ENCODE measurements at places on chromosomes 3 and 15.

DNA sequence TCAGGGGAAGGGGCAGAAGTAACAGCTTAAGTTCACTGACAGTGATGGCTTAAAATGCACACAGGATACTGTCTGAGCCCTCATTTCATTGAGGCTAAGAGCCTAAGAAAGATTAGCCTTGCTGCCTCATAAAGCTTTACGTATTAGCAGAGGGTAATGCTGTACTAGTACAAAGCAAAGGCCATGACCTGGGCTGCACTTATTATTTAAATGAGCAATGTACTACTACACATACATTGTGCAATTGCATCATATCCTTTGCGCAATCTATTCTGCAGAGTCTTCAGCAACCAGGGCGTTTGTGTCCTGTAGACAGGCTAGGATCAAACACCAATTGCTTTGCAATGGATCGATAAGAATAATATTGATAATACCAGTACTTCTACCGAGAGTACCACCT lies 221.8 kb downstream of the TPRG1 start:
- DNase-seq, result no peak

- no peak for DNase-seq
Observed at GRCh38 chr3:62248734-62249483, 124.4 kb downstream of the FEZF2 start.

DNA sequence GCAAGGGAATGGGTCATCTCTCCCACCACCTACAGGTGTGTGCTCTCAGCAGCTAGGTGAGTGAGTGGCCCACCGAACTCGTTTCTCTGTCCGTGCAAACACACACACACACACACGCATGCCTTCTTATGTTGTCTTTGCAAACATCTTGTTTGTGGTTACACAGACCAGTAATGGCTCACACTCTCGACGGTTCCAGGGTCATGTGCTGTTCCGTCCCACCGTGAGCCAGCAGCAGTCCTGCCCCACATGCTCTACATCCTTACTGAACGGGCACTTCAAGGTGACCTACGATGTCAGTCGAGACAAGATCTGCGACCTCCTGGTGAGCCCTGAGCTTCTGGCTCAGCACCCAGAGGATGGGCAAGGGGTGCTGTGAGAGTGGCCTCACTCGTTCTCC lies 4.3 kb downstream of the ITIH1 start:
- no peak for DNase-seq

- DNase-seq, result no peak
Observed at GRCh38 chr15:62698646-62699045, 343.9 kb upstream of the TPM1 start.

GRCh38 chr15:25238716-25239470 lies 199.9 kb downstream of the UBE3A start:
- DNase-seq, result no peak

DNA sequence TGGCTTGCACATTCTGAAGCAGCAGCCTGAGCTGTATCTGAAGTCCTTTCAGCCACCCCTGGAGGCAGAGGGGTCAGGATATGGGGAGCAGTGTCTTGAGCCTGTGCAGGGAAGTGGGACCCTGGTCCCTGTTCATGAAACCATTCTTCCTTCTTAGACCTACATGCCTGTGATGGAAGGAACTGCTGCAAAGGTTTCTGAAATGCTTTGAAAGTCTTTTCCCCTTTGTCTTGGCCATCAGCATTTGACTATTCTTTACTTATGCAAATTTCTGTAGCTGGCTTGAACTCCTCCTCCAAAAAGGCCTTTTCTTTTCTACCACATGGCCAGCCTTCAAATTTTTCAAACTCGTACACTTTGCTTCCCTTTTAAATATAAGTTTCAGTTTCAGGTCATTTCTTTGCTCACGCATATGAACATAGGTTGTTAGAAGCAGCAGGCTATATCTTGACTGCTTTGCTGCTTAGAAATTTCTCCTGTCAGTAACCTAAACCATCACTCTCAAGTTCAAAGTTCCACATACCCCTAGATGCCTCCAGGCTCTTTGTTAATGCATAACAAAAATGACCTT lies 62.3 kb downstream of the GALK2 start:
- DNase-seq, result no peak

DNA sequence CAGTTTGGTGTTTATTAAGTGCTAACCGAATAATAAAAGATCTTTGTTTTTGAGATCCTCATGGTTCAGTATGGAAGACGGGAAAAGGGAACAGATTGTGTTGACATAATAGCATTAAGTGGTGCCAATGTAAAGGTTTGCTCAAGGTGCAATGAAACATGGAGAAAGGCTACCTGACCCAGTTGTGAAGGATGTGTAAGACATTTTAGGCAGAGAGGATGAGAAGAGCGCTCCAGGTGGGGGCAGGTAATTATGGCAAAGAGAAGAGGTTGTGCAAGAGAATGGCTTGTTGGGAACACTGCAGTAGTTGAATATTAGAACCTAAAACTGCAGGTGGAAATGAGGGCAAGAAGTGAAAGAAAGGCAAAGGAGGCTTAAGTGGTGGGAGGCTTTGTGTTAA lies 140.8 kb downstream of the DIPK2A start:
- no peak for DNase-seq

GRCh38 chr3:22935040-22935439 lies 268.1 kb upstream of the UBE2E2 start:
- DNase-seq, result no peak

- no peak for DNase-seq
Observed at GRCh38 chr15:46117071-46117470, 482.2 kb downstream of the SQOR start.

- DNase-seq, result no peak
Observed at GRCh38 chr3:4820296-4821121, 158.7 kb upstream of the BHLHE40 start.

DNA sequence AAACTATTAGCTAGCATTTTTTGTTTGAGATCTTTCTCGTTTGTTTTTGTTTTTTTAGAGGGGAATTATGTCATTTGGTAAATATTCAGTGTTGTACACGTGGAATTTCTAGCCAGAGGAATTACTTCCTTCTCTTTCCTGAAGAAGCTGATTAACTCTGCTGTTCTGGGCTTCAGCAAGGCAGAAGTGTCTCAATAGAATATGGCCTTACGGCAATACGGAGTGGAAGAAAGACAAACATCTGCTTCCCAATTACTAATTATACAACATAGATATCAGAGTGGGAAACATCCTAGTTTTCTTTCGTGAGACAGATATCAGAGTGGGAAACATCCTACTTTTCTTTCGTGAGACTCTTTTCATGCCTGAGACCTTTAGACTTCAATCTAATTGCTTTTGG lies 11.9 kb downstream of the P3H2 start:
- no peak for DNase-seq

DNA sequence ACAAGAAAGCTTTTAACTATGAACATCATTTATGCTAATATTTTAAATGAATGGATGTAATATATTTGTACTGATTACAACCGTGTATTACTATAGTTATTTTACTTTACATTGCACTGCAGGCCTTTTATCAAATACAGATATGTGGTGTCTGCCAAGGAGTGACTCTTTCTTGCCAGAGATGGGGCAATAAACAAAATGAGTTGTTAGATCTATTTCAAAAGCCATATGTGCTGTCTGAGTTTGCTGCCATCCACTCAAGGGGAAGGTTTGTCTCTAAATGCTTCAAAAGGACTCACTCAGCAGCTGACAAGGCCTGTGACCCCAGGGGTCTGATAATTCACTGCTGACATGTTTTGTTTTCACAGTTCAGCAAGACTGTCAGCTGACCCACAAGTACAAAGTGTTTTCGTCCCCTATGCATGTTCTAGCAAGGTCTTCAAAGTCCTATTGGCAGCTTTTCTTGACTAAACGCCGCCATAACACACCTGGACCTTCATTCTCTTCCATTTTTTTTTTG lies 41.3 kb upstream of the ZBED2 start:
- DNase-seq, result no peak

DNA sequence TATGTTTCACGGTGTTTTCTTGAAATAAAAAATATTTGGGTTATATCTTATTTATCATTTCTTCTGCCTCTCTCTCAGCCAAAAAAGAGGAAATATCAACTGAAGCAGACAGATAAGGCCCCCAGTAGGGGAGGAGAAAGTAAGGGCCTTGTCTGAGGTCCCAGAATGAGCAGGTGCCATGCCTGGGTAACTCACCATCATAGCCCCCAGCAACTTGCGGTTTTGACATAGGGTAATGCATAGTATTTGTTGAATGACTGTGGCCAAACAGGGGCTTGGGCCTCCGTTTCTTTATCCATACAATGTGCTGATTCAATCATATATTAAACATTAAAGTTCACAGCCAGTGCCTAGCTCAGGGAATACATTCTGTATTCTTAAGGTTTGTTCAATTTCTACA lies 119.6 kb downstream of the ABI3BP start:
- no peak for DNase-seq

DNA sequence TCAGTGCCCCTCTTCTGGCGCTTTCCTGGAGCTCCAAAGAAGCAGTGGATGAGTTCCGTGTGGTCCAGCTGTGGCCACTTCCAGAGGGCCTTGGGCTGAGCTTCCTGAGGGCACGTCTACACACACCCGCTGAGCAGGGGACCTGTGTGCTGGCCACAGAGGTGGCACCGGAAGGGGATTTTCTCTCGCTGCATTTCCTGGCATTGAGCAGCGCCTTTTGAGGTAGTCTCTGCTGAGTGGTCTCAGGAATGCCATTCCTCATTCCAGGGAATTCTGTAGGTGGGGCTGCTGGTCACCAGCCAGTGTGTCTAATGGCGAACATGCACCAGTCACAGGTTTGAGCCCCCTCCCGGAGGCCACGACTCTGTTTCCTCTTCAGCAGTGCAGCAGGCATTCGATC lies 48.1 kb downstream of the AMOTL2 start:
- no peak for DNase-seq

DNA sequence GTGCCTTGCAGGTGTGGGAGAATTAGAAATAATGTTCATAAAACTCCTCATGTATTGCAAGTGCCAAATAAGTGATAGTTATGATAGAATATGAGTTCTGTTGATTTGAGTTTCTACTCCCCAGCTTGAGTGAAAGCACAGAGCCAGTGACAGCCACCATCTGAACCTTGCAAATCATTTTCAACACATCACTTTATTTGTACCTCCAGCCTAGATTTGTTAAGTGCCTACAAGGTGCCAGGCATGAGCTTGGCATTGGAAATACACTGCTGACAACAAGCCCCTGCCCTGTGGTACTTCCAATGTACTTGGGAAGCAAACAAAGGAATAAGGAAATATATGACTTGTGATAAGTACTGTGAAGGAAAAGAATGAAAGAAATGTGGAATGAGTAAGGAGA lies 17.0 kb downstream of the FEZF2 start:
- no peak for DNase-seq

DNA sequence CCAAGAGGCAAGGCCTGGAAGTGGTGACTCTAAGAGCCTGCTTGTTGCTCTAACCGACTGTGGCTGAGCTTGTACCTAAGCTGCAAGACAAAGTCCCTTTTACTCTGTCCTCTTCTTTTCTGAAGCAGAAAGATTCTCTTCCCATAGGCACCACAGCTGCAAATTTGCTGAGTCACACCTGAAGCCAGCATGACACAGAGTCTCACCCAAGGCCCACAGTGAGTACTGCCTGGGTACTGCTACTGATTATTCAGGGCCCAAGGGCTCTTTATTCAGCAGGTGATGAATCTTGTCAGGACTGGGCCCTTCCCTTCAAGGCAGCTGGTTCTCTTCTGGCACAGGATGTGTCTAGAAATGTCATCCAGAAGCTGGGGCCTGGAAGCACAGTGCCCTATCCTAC lies 18.9 kb upstream of the TIGIT start:
- no peak for DNase-seq

- DNase-seq, result no peak
Observed at GRCh38 chr3:143806038-143806437, 42.2 kb downstream of the SLC9A9 start.

DNA sequence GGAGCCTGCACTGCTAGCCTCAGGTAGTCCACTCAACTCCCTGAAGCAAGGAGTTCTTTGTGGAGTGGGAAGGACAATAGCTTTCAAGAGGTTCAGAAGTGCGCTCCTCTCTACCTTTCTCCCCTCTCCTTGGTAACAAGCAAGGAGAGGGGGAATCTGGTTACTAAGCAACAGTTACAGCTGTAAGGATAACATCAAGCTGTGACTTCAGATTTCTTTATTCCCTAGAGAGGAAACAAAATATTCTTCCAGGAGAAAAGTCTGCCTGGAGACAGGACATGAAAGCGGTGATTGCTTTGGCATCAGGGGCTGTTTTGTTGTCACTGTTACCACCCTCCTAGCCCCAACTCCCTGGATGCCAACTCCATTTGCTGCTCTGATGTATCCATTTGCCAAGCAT lies 70.4 kb downstream of the TRANK1 start:
- DNase-seq, result no peak

DNA sequence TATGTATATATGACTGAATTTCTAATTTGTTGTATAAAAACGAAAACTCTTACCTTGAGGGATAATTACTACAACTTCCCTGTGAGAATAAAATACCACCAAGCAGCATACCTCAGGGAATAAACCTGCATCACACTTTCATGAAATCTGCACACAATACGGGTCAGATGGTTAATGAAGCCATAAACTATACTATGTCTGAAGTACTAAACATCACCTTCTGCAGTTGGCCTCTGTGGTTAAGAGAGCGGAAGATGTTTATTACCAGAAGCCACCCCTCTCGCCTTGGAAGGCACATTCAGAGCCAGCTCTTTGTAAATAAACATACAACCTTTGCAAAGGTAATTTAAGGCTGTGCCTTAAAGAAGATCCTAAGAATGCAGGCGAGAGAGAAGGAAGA lies 462.1 kb upstream of the NR2F2 start:
- DNase-seq, result no peak

GRCh38 chr3:64489361-64490044 lies 198.3 kb downstream of the ADAMTS9 start:
- no peak for DNase-seq

DNA sequence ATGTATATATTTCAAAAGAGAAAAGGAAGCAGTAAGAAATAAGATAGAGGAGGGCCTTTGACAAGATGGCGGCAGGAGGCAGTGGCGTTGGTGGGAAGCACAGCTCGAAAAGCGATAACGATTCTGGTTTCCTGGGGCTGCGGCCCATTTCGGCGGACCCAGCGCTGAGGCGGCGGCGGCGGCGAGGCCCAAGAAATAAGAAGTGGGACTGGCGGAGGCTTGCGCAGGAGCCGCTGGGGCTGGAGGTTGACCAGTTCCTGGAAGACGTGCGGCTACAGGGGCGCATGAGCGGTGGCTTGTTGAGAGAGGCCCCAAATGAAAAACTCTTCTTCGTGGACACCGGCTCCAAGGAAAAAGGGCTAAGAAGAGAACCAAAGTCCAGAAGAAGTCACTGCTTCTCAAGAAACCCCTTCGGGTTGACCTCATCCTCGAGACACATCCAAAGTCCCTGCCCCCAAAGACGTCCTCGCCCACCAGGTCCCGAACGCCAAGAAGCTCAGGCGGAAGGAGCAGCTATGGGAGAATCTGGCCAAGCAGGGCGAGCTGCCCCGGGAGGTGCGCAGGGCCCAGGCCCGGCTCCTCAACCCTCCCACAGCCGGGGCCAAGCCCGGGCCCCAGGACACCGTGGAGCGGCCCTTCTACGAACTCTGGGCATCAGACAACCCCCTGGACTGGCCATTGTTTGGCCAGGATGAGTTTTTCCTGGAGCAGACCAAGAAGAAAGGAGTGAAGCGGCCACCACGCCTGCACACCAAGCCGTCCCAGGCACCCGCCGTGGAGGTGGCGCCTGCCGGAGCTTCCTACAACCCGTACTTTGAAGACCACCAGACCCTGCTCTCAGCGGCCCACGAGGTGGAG lies 624.3 kb downstream of the MCTP2 start:
- no peak for DNase-seq

Data from stimulated activated CD8-positive, alpha-beta memory T cell treated with anti-CD3 and anti-CD28 coated beads, Interleukin-2, amount 100 ng/mL, for 1 hour (primary cell).